Breast epithelium (tissue), 4 donors: ENCODE measurements at places on chromosomes 2 and 18.

- DNase-seq, result no peak
These were observed 129.2 kb downstream of the PLA2R1 start for GRCh38 chr2:159933040-159933726.

DNA sequence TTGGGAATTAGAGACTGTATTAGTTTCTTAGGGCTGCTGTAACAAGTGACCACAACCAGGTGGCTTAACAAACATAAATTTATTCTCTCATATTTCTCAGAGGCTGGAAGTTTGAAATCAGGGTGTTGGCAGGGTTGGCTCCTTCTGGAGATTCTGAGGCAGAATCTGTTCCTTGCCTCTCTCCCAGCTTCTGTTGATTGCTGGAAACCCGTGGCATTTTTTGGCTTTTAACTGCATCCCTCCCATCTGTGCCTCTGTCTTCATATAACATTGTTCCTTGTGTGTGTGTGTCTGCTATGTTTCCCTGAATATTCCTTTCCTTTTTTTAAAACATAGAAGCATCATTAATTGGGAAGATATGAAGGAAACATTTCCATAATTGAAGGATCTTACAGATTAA, 448.1 kb upstream of the DCC start:
- DNase-seq, result no peak

GRCh38 chr2:139357972-139358371, 577.8 kb upstream of the NXPH2 start:
- no peak for DNase-seq

DNA sequence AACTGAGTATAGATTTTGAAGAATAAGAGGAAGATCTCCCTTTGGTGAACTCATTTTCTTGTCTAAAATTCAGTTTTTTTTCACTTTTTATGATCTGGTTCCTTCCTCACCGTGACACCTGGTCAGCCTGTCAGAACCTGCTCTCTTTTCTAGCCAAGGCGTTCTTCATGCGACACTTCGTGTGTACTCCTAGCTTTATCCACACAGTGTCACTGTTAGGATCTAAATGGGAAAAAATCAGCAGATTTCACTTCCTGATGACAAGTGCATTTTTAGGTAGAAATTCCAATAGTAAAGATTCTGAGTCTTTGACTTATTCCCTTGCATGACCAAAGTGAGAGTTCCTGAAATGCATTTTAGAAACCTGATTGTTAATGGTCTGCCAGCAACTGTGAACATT, 89.8 kb downstream of the KLHL14 start:
- no peak for DNase-seq

- DNase-seq, result no peak
These were observed 8.9 kb downstream of the ECEL1 start for GRCh38 chr2:232478571-232479340.

DNA sequence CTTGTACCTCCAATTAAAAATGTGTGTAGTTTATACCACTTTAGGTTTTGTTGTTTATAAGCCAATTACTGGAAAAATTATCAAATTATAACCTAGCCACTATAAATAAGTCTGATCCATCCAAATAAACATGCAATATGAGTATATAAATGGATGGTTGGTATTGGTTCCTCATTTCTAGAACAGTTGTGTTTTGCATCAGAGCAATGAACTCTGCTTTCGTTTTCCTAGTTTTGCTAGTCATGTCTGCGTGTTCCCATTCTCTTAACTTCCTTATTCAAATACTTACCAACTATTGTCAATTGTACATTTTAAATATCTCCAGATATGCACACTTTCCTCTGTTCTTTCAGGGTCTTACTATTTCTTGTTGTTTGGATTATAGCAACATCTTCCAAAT, 641.7 kb downstream of the NR4A2 start:
- DNase-seq, result no peak

DNA sequence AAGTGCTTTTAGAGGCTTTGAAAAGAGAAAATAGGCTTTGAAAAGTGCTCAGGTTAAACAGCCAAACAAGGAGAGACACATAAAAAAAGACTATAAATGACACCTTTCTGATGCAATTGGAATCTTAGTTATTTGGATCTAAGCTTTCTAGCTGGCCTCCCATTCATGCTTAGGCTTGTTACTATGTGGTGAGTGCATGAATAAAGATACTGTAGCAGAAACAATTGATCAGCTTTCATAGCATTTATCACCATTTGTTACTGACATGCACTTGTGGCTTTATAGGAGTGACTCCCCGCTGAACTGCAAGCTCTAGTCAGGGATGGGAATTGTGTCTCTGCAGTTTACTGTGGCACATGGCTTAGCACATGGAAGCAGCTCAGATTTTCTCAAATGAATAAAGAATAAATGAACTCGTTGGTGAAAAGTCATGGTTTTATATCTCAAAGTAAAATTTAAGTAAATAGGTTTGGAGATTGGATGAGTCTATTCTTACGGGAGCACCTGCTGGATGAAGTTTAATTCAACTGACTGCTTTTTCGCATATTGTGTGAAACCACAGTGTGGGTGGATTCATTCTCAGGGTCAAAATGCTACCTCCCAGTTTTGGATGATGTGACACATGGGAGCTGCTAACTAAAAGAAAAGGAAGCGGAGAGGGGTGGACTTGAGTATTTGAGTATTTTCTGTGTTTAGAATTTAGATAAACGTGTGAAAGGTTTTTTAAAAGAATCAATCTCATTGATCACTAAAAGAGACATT, 91.1 kb upstream of the NOL4 start:
- no peak for DNase-seq
